ENCODE measurements at places on chromosomes 16 and 17.

DNA sequence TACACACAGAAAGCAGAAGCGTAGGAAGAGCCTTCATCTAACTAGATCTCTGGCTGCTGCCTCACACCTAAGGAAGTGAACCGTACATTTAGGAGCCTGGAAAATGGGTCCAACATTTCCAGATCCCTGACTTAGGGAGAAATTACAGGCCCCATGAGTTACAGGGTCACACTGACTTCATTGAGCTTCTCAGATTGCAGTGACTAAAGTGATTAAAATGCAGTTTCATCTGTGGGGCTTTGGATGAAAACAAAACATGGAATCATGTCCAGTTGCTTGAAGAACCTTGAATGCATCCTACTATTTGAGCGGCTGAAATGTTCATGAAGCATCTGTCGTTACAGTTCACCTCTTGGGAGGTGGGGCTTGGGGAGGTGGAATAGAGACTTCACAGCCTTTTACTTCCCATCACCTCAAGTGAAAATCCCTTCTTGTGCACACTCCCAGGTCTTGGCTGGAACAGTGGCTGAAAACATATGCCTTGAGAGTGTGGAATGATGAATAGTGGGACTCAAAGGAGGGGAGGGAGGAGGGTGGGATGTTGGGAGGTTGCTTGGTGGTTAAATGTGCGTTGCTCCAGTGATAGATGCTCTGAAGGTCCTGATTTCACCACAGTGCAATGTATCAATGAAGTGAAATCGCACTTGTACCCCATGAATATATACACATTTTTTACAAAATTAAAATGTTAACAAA lies 19.7 kb downstream of the TEKT3 start:
- peak; percentile 72 for DNase-seq

- DNase-seq, result peak; percentile 48
These were observed 254.6 kb downstream of the MRTFB start for GRCh38 chr16:14325502-14326401.

GRCh38 chr16:73092236-73092781 lies 44.4 kb upstream of the ZFHX3 start:
- DNase-seq, result no peak

GRCh38 chr17:70552230-70552981 lies 383.1 kb downstream of the KCNJ2 start:
- DNase-seq, result peak; percentile 55

DNA sequence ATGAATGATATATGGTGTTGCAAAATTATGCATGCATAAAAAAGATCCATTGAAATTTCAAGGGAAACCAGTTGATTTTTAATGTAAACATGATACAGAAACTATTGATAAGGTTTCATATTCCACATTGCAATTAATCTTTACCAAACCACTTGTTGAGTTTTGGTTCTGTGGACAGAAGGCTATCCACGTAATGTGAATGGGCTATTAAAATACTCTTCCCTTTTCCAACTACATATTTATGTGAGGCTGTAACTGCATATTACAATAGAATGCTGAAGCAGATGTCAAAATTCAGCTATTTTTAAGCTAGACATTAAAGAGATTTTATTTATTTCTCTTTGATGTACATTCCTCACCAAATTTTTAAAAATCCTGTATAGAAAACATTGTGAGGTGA lies 33.7 kb upstream of the VPS4A start:
- no peak for DNase-seq

DNA sequence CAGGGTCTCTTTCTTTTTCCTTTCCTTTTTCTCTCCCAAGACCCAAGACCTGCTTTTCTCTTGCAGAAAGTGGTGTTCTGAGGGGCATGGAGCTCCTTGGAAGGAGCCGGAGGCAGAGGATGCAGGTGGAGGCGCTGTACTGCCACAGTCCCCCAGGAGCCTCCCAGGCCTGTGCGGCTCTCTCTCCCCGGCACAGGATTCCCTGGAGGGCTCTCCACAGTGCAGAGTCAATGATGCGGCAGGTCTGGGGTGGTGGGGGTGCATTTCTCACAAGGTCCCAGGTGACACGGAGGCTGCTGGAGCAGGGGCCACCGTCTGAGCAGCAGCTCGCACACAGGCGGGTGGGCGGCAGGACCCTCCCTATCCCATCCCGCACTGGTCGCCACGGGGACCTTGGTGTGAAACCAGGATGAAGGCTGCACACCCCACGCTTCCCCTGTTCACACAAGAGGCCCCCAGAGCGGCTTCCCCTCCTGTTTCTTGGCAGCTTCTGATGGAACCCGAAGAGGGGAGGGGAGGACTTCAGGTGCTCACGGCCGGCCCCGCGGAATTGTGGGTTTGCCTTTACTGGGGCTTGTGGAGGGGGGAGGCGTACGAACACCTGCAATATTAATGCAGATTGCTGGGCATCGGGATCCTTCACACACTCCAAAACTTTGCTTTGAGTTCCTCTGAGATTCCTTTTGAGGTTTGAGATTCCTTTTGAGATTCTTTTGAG lies 186.9 kb downstream of the ENGASE start:
- no peak for DNase-seq

- no peak for DNase-seq
These were observed 7.3 kb downstream of the ACACA start for GRCh38 chr17:37399265-37399803.

DNA sequence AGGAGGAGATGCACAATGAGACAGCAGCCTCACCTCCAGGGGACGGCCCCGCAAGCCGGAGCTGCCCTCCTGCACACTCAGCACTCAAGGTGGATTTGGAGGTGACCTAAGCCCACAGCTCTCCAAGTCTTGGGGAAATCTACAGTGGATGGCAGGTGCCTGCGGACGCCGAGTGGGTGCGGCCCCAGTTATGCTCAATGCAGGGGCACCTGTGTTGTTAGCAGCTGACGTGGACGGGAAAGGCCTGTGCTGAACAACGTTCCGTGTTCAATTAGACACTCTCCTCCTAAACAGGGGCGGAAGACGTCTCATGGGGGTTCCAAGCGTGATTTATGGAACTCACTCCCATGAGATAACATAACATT lies 22.0 kb upstream of the METRNL start:
- no peak for DNase-seq

DNA sequence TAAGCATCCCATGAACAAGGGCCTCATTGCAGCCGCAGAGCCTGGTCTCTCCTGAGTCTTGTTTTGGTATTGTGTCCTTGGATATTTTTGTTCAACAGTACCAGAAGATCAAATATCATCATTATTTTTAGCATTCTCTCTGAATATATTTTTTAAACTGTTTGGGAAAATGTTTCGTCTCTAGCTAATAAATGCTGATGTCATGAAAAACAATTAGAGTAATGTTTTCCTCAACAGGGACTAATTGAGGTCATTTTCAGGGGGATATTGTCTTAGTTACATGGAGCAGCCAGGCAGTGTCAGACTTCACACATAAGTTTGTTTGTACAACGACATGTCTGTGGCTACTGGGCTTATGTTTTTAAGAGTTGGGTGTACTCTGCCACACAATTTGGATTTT lies 805.3 kb upstream of the SOX9 start:
- no peak for DNase-seq

- no peak for DNase-seq
These were observed 2.6 kb downstream of the TMEM98 start for GRCh38 chr17:32930512-32930911.

DNA sequence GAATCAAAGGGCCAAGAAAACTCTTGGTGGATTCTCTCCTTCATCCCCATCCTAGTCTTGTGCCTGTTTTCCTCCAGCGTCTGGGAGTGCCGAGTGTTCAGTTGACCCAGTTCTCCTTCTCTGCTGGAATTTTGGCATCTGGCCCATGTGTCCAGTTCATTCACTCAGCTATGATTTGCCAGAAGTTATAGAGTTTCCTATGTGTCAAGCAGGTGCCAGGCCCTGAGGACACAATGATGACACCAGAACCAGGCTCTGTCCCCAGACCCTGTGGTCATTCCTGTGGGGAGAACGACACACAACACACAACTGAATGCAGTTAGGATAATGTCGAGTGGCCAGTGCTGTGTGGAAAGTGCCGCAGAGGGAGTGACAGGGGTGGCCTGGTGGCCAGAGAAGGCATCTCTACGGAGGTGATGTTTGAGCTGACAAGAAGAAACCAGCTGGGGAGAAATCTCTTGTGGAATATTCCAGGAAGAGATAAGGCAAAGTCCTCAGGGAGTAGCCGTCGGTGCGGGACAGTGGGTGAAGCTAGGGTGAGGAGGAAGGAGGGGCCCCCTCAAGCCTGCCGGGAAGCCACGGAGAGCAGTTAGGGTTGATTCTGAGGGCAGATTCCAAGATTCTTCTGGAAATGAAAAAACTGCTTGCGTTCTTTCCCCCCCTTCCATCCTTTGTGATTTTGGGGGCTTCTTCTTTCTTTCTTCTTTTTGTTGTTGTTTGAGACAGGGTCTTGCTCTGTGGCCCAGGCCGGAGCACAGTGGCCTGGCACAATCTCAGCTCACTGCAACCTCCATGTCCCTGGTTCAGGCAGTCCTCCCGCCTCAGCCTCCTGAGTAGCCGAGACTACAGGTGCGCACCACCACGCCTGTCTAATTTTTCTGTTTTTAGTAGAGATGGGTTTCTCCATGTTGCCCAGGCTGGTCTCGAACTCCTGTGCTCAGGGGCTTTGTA lies 35.8 kb upstream of the IL34 start:
- DNase-seq, result no peak

- no peak for DNase-seq
These were observed 1.3 kb downstream of the ADCY7 start for GRCh38 chr16:50267651-50268050.

- no peak for DNase-seq
These were observed 46.7 kb downstream of the WNT3 start for GRCh38 chr17:46771561-46772474.

- DNase-seq, result no peak
These were observed 74.7 kb downstream of the YPEL2 start for GRCh38 chr17:59405944-59406705.

DNA sequence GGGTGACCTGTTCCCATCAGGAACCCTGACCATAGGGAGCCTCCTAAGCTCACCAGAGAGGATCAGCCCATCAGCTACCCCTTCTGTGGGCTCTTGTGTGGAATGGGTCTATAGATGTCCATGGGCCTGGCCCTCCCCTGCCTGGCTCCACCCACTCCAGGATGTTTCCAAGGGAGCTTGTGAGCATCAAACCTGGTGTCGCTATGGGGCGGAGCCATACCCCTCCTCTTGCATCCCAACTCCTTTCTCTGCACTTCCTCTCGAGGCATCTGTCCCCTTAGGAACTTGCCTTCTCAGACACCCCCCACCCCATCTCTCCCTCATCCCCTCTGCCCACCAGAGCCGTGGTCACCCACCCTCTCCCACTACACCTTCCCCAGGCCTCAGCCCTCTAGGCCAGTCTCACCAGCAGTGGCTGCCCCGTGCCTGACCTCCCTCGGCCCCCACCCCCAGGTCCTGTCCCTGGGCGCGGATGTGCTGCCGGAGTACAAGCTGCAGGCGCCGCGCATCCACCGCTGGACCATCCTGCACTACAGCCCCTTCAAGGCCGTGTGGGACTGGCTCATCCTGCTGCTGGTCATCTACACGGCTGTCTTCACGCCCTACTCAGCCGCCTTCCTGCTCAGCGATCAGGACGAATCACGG lies 10.4 kb downstream of the KCNH6 start:
- no peak for DNase-seq

DNA sequence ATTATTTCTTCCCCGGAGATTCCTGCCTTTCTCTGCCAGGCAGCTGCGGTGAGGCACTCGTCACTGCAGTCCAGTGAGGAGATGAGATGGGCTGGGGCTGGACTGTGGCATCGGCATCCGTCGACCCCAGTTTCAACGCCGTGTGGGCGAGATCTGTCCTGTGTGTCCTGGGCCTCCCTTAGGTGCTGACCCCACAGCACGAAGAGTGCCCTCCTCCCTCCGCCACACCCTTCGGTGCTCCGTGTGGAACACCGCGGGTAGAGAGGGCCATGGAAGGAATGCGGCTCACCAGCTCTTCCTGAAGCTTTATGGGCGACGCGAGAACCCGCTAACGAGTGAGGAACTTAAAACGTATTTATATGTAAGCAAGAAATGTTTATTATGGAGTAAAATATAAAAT lies 17.6 kb downstream of the ACSF3 start:
- no peak for DNase-seq

- no peak for DNase-seq
These were observed 1.1 kb downstream of the METTL16 start for GRCh38 chr17:2510559-2510958.

- no peak for DNase-seq
These were observed 257 bp downstream of the SNAI3 start for GRCh38 chr16:88686062-88686438.

GRCh38 chr16:56370875-56371659 lies 54.3 kb downstream of the AMFR start:
- DNase-seq, result peak; percentile 28

- DNase-seq, result peak; percentile 33
These were observed 31.4 kb downstream of the ACTG1 start for GRCh38 chr17:81481073-81481799.

- DNase-seq, result no peak
These were observed 221.3 kb downstream of the SNX29 start for GRCh38 chr16:12197812-12198211.

GRCh38 chr17:82357394-82357793 lies 1.7 kb upstream of the TEX19 start:
- no peak for DNase-seq

DNA sequence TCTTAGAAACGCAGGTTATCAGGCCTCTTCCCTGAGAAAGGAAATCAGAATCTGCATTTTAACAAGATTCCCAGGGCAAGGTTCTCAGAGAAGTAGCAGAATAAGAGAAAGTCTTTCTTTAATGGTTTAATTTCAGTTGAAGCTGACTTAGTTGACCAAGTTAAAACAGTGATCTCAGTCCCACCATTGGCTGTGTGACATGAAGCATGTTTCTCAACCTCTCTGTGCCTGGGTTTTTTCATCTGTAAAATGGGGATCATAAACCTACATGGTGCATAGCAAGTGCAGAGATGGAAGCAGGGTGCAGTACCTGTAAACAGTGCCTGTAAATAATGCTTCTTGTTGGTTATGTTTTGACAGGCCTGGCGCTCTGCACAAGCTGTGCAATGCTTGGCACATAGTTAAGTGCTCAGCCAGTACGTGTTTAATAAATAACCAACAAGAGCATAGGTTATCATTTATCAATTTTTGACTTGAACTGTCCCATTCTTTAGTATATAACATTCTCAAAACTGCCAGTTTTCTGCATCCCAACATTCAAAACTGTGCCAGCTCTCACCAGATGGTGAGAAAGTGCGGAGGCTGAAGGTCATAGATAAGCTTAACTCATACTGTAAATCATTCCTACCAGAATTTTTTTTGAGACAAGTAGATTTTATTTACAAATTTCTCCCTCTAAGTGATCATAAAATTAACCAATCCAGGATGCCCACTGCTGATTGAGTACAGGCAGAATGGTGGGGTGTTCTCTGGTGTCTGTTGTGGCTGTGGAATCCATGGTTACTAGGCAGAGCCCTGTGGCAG lies 6.9 kb downstream of the C17orf67 start:
- no peak for DNase-seq

DNA sequence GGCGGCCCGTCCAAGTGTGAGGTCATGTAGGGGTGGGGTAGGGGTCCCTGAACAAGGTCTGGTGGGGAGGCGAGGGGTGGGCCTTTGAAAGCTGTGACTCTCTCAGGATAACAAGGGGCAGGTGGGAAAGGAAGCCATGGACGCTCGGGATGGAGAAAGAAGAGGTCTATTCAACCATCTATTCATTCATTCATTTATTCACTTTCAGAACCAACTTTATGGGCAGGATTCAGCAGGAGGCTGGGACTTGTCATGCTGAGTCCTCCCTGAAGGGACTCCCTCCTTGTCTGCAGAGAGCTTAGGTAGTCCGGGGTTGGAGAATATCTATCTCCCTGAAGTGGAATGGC lies 8.6 kb upstream of the CD300A start:
- DNase-seq, result no peak
